ENCODE measurements at places on chromosomes 1 and 21.

GRCh38 chr1:92805216-92805615, 20.3 kb upstream of the EVI5 start:
- no peak for DNase-seq

GRCh38 chr1:26684763-26685508, 10.9 kb upstream of the ARID1A start:
- no peak for DNase-seq

DNA sequence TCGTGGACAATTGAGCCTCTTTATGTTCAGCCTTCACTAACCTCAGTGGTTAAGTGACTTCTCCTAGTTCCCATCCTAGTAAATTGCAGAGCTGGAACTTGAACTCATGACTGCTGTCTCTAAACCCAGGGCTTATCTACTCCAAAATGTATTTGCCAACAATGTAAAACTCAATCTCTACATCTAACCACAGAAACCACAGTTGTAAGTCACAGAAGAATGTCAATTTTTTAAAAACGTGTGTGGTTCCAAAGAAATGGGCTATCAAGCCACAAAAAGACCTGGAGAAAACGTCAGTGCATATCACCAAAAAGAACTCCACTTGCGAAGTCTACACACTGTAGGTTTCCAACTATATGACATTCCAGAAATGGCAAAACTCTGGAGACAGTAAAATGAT, 172.6 kb upstream of the HMCN1 start:
- DNase-seq = no peak

DNA sequence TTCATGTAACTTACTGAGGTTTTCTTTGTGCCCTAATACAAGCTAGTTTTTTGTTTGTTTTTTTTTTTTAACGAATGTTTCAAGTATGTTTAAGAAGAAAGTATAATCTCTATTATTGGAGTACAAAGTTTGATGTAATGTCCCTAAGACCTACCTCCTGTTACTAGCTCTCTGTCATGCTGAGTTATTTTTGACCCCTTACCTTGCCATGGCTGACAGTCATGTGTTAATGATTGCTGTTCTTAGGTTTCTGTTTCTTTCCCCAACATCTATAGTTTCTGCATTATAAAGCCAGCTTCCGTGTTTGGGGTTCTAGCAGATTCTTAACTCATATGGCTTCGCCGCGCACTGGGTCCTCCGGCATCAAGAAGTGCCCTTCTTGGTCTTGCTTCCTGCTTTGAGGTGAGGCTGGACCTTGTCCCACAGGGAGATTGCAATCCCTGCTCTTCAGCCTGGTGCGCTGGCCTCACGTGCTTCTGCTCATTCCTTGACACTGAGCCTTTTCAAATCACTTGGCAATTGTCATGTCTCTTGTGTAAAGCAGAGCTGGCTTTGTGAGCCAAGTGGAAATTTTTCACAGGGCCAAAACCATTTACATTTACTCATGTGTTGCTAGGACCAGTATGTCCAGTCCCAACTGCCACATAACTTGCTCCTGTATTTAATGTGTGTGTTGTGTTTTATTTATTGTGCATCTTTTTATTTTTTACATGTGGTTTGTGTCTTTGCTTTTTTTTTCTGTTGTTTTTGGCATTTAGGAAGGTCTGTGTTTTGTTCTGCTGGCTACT, 135.0 kb upstream of the COL6A1 start:
- no peak for DNase-seq

DNA sequence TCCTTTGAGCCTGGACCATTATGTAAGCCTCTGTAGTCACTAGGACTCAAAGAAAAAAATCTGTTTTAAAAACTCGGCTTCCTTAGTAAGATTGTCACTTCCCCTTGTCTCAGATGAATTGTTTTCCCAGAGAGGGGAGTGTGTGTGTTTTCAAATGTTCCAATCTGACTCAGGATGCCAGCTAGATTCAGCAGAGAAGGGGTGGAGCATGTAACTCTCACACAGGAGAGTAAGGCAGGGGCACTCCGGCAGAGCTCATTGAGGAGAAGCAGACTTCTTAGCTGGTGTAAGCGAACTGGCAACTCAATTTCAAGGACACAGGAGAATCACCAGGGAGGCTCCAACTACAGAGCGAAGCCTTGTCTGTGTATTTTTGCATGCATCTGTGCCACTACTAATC, 623.2 kb downstream of the LMO4 start:
- no peak for DNase-seq

- no peak for DNase-seq
Measured at GRCh38 chr1:161792740-161793139, 26.6 kb downstream of the ATF6 start.

DNA sequence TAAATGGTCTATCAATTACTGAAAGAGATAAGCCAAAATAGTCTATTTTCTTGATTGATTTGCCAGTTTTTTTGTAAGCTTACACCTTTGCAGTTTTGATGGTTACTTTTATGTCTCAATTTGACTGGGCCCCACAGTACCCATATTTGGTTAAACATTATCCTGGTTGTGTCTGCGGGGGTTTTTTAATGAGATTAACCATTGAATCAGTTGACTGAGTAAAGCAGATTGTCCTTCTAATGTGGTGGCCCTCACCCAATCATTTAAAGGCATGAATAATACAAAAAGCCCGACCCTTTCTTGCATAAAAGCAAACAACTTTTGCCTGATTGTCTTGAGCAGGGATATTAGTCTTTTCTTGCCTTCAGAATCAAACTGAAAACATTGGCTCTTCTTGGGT, 650.0 kb upstream of the RGS18 start:
- no peak for DNase-seq

DNA sequence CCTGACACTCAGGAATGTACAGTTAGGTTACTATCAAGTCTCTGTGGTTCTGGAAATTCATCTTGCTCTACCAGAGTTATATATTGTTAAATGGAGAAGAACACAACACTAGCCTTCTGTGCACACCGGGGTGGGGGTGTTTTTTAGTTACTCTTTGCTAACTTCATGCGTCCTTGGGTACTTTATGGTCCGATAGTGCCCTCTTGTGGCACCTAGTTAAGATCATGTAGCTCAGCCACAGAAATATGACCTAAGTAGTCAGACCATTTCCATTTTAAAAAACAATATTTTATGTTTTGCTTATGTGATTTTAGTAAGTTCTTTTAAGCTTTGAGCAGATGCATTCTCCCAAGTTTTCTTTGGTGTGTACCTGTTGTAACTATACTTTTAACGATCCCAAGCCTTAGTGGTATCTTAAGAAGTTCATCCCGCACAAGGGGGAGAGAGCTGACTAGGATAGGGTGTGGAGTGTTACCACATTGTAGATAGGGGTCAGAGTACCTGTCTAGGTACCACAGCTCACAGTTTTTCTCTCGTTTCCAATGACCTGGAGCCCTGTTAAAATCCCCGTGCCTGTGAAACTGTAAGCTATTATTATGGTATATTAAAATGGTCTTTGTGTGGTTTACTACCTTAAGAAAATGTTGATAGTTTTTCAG, 20.6 kb upstream of the SH3D21 start:
- peak; percentile 82 for DNase-seq

- peak; percentile 84 for DNase-seq
Measured at GRCh38 chr1:153749408-153750005, 21.7 kb downstream of the INTS3 start.

GRCh38 chr1:48803474-48803873, 26.8 kb upstream of the BEND5 start:
- no peak for DNase-seq

GRCh38 chr1:169064103-169064502, 42.4 kb upstream of the ATP1B1 start:
- DNase-seq = no peak

DNA sequence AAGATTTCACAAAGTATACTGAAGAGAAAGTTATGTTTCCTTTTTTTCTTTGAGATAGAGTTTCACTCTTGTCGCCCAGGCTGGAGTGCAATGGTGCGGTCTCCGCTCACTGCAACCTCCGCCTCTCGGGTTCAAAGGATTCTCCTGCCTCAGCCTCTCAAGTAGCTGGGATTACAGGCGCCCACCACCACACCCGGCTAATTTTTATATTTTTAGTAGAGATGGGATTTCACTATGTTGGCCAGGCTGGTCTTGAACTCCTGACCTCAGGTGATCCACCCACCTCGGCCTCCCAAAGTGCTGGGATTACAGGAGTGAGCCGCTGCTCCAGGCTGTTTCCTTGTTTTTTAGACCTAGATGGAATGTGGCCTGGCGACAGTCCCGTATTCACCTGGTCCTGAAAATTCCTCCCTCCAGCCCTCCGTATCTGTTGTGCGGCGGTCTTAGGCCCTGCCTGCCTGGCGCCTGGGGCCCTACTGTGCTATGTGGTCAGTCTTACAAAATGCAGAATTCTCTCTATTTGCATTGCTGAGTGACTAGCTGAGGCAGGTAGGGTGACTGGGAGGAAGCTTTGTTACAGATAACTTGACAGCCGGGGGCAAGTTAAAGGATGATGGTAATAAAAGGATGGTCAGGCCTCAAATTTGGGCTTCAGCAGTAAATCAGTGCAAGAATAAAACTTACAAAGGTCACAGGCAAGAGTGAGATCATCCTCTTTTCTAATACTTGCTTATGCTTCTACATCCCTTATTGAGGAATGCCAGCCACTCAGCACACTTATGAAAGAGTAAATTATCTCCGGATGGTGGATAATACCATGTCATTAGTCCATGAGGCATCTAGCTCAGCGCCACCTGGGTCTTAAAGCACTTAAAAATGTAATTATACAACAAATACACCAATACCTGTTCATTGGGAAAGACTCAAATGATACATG, 30.3 kb downstream of the PARK7 start:
- DNase-seq = no peak

DNA sequence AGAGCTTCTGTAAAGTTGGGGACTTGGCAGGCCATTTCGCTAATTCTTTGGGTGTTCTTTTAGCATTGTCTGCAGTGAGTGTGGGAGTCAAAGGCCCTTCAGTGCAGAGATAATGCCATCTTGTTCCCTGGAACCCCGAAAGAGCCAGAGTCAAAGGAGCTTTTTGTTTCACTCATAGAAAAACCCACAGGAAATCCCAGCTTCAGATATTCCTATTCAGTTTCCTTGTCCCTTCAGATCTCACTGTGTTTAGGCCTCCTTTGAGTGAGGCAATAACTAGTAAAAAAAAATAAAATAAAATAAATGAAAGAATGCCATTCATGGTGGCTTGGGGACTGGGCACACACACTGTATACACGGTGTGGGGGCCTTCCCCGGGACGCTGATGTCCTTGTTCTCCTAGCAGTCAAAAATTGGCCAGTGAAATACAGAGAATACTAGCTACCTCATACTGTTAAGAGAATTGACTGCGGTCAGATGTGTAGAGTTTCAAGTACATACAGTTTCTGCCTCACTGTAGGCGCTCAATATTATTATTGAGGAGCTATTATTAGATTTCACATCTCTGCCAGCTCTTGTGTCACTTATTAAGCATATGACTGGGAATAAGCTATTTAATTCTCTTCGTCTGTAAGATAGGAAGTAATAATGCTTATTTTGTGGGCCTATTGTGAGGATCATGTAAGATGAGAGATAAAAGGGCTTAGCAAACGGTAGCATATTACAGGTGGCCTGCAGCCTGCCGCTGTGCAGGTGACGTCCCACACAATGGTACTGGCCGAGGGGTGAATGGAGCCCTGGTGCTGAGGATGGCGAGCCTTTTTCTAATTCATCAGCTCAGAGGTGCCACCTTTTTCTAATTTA, 16.7 kb downstream of the DISC1 start:
- no peak for DNase-seq

DNA sequence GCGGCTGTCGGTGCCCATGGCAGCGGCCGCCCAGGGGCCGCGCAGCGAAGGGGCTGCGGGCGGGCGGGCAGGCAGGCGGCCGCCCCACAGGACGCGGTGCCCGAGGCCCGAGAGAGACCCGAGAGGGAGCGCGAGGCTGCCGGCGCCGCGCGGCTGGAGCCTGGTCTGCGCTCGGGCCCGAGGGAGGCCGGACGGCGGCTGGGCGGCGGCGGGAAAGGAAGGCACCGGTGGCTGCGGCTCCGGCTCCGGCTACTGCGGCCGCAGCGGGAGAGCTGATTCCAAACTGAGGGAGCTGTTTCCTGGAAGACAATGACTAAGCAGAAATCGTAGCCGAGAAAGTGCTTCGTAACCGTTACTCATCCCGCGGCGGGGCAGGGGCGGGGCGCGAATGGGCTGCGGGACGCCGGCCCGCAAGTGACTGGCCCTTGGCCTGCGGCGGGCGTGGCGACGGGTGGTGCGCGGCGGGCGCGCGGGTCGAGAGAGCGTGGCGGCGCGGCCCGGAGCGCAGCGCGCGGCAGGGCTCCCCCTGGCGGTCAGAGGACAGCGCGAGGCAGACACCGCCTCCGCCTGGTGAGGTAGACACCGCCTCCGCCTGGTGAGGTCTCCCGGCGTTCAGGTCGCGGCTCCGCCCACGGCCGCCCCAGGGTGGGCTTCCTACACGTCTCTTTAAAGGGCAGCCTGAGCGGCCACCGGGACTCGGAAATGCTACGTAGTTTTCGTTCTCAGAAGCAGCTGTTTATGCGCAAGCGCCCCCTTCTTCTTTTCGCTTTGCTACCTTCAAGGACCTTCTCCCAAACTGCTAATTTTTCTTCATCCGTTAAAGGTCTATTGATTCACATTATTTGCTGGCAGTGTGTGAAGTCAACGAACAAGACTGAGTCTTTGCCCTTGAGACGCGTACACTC, at the start of gene GCLM:
GCLM (minus strand) TSS at position 285 of the 905 bp plus-strand sequence; CDS start at position 18, 267 bp downstream.
- peak; percentile 91 for DNase-seq

GRCh38 chr1:34408011-34408410, 231.3 kb downstream of the C1orf94 start:
- DNase-seq = no peak

DNA sequence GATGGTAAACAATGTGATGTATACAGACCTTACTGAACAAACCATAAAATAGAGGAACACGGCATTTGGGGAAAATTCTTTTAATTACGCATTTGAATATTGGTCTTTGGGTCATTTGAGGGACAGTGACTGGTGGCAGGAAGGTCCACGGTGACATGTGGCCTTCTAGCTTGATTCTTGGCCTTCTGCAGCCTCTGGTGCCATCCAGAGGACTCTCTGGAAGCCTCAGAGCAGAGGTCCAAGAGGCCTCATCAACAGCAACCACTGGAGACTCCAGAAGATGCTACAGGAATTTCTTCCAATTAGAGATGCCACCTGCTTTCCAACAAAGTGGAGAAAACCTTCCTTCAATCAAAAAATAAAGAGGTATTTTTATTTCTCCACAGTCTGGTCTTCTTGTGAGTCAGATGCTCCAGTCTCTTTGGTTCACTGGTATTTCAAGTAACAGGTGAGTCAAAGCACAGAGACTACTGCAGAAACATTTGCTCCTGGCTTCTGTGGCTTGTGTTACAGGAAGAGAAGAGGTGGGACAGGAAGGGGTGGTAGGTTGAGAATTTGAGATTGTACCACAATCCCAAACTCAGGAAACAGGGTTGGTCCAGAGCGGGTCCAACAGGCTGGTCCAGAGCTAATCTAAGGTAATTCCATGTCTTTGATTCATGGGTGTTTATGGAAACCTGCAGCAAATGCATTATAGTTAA, 2.7 kb upstream of the F5 start:
- peak; percentile 42 for DNase-seq

GRCh38 chr1:192807211-192808162, 1.4 kb upstream of the RGS2 start:
- DNase-seq = no peak

- no peak for DNase-seq
Measured at GRCh38 chr21:33254766-33255165, 11.4 kb upstream of the IL10RB start.

DNA sequence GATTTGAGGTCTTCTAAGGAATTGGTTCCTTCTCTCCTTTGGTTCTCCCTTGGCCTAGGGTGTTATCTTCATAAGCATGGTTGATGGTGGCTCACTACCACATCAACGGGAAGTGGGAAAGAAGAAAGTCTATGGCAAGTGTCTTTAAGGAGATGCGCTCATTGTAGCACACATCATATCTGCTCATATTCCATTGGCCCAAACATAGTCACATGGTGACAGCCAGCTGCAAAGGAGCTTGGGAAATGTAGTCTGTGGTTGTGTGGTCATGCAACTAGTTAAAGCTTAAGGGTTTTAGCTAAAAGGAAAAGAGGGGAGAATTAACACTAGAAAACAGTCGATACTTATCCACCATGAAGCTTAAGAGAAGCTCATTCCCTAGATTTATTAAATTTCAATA, 11.4 kb upstream of the MRPS6 start:
- no peak for DNase-seq
